Erythroblast (primary cell): ENCODE measurements at places on chromosomes 5 and 9.

DNA sequence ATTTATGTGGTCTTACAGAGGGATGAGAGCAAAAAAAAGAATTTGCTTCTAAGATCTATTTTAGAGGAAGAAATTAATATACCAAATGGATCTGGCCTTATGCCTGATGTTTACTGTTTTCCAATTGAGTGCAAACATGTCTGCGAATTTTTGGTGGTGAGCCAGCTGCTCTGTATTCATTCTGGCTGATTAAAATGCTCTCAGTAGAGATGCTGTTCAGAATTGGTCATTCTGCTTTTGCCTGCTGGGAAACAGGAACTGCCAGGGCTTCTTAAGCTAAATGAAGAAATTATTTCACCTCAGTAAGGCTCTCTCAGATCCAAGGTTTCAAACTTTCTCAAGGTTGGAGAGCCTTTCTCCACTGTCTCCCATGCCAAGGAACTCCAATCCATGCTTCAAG lies 132.0 kb upstream of the SV2C start:
- DNase-seq = no peak

GRCh38 chr9:19935422-19935821 lies 146.6 kb upstream of the SLC24A2 start:
- no peak for DNase-seq

- no peak for DNase-seq
These were observed 474.0 kb upstream of the DAB2 start for GRCh38 chr5:39898731-39899130.

DNA sequence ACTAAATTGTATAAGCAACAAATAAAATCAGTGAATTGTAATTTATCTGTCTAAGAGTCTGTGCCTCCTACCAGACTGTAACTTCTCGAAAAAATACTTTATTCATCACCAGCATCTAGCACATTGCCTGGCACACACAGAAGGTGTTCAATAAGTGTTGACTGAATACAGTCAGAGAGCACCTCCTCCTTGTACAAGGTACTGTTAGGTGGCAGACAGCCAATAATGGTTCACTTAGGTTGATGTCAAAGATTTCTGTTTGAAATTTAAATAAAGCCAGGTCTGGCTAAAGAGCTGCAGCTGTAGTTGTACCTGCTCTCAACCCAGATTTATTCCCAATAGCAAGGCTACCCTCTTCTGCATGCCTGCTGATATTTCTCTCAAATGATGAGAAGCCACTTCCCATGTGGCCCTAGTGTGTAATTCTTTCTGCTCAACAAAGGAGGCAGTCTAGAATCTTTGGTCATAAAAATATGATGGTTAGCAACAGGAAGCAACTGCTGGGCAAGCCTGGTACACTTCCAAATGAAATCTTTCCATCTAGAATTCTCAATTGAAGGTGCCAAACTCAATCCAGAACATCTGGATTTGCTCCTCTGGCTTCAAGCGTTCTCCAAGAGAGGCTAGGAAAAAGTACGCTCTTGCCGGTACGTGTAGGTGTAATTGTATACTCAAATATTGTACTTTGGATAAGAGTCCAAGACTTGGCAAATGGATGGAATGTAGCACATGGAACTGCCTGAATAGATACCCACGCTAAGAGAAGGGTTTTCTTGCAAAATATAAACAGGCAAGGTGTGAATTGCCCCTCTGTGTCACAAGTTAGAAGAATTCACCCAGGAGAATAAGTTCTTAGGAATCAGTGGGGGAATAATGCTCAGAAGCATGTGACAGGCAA lies 95.6 kb downstream of the NR6A1 start:
- DNase-seq = no peak

GRCh38 chr5:39506211-39506610 lies 81.4 kb upstream of the DAB2 start:
- no peak for DNase-seq

- no peak for DNase-seq
These were observed 226.4 kb downstream of the ADAMTS6 start for GRCh38 chr5:65255294-65255693.

DNA sequence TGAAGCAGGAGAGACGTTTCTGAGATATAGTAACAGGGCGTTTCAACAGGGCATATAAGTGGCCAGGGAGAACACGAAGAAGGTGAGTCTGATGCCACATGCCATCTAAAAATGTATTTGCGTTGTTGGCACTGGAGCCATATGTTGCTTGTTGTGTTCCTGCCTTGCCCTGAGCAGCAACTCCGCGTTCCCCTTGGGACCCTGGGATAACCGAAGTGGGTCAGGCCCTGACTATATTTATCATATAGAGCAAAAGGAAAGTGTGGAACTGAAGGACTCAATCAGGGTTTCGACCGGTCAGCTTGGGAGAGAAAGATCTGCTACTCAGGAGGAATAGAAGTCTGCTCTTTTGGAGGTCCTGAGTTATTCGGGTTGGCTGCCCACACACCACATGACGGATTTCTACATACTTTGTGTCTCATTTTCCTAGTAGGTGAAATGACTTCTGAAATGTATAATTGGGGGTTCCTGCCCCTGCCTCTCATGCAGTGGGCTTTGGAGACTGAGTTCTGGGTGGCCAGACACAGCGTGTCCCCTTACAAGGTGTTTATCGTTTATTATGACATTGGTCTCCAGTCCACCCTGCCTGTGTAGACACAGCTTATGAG lies 3.0 kb downstream of the STC2 start:
- DNase-seq = no peak

DNA sequence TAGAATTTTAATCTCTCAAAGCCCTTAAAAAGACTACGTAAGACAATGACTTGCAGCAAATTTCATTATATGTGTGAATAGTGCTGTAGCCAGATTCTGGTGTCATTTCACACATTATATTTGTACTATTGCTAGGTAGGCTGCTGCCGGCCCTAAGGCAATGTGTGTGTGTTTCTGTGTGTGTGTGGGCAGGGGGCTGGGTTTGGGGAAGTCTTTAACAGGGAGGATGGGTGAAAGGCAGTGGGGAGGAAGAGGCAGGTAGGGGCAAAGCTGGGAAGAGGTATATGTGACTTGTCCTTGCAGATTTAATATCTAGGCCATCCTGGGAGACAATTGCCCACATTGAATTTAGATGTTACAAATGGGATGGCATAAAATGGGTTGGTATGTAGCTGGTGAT lies 130.8 kb downstream of the MACIR start:
- DNase-seq = no peak

DNA sequence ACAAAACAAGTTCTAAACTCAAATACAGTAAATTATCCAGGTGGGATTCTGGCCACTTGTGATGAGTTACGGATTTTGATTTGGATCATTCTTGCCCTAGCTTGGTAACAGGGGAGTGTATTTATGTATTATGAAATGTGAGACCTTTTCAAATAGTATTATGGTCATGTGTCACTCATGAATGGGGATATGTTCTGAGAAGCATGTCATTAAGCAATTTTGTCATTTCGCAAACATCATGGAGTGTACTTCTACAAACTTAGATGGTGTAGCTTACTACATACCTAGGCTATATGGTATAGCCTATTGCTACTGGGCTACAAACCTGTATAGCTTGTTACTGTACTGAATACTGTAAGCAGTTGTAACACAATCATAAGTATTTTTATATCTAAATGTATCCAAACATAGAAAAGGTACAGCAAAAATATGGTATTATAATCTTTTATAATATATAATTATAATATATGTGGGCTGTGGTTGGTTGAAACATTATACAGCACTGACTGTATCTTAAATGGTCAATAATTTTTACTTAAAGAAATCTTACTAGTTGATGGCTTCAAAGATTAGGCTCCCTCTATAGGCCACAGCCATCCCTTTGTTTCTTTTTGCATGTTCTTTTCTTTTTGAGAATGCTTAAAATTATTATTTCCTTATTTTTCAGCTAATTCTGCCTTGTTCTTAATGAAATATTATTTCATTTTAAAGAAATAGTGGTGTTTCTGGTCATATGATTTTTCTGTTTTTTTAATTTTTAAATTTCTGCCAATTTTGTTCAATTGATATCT lies 128.4 kb downstream of the MAST4 start:
- no peak for DNase-seq

DNA sequence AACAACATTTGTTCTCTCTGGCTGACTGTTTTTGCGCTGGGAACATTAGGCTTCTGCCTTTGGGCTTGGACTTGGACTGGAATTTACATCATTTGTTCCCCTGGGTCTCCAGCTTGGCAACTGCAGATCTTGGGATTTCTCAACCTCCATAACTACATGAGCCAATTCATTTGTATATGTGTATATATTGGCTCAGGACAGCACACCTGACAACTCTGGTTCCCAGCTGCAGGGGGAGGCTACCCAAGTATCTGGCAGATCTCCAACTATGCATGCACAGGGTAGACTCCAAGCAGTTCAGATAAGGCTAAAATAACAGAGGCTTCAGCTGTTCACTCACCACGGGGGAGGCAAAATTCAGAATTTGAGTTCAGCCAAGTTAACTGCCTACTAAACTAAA lies 31.6 kb upstream of the F2RL1 start:
- no peak for DNase-seq

DNA sequence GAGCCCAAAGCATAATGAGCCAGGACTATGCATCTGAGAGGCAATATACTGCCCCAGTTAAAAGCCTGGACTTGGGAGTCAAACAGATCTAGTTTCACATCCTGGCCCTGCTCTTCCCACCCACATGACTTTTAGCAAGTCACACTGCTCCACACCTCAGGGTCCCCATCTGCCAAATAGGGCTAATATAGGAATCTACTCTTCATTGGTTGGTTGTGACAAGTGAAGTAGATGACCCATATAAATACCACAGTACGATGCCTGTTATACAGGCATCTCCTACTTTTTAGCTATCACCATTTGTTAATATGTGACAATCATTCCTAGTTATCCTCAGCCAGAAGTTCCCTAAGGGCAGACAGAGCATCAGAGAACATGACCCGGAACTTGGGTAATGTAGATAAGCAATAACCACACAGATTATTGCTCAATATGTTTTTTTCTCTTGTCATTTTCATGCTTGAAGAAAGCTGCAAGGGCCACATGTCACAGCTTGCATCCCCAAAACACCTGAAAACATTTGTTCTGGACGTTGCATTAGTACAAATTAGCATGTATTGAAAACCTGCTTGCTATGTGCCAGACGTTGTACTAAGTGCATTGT lies 20.4 kb downstream of the ADAM19 start:
- no peak for DNase-seq

- DNase-seq = no peak
These were observed 44.7 kb downstream of the SLIT3 start for GRCh38 chr5:169256191-169256590.

GRCh38 chr9:130996676-130997394 lies 12.1 kb upstream of the LAMC3 start:
- no peak for DNase-seq

DNA sequence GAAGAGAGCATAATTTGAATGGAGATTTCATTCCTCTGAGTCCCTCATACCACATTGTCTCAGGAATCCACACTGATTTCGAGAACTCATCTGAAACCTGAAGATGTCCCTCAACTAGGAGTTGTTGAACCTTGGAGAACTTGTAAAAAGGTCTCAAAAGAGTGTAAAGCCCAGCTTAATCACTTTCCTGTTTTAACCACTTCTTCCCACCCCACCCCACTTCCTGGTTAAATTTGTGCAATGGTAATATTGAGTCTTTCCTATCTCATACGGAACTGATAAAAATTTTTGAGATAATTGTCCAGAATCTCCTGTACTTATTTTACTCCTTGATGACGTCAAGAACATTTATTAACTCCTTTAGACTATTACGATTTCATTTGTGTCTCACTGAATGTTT lies 240.7 kb downstream of the ARRDC3 start:
- no peak for DNase-seq

GRCh38 chr5:21181609-21182125 lies 1193.7 kb upstream of the CDH18 start:
- no peak for DNase-seq

GRCh38 chr9:93154293-93154903 lies 20.3 kb upstream of the NINJ1 start:
- DNase-seq = peak; percentile 42

DNA sequence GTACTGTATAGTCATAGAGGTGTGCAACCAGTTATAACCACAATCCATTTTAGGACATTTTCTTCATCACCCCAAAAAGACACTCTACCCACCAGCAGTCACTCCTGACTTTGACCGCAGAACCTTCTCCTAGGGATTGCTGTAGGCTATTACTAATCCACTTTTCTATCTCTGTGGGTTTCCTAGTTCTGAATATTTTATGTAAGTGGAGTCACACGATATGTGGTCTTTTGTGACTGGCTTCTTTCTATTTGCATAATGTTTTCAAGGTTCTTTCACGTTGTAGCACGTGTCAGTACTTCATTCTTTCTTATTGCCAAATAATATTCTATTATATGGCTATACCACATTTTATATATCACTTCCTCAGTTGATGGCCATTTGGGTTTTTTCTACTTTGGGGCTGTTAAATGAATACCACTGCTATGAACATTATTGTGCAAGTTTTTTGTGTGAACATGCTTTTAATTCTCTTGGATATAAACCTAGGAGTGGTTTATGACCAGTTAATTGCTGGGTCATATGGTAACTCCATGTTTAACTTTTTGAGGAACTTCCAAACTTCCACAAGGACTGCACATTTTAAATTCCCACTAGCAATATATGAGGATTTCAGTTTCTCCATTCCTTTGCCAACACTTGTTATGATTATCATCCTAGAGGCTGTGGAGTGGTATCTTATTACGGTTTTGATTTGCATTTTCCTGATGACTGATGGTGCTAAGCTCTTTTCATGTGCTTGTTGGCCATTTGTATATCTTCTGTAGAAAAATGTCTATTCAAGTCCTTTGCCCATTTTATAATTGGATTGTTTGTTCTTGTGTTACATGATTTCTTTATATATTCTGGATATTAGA lies 37.8 kb downstream of the MRRF start:
- no peak for DNase-seq

DNA sequence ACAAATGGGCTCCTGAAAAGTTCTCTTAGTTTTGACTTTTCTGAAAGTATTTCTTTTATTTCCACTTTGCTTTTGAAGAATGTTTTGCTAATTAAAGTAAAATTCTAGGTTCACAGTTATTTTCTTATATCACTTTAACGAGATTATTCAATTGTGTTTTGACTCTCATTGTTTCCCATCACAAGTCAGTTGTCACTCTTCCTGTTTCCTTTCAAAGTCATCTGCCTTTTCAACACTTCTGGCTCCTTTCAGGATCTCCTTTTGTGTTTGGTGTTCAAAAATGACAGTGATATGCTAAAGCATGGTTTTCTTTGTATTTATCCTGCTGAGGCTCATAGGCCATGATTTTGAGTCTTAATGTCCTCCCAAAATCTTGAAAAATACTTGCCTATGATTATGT lies 235.4 kb upstream of the TAS2R1 start:
- DNase-seq = peak; percentile 5
